Bronchial epithelial cell (primary cell): ENCODE measurements at places on chromosomes 11 and 22. TPM values are rescaled to one million over a fixed set of nuclear protein-coding genes. Genes with fewer than 3 reads are reported as not detected.

The CCND1 gene
- 83.8 and 198 TPM in 2 replicates for total RNA-seq

The CABP4 gene
- not detected in 2 replicates for total RNA-seq

- DNase-seq, result peak; percentile 15
These were observed 324.2 kb downstream of the DCDC1 start for GRCh38 chr11:31045335-31045734.

- no peak for DNase-seq
These were observed 554.2 kb downstream of the NTM start for GRCh38 chr11:131924457-131925201.

GRCh38 chr11:35029979-35030682, 108.8 kb upstream of the CD44 start:
- DNase-seq, result peak; percentile 90
